ENCODE measurements at places on chromosomes 2 and 18. TPM values are rescaled to one million over a fixed set of nuclear protein-coding genes. Genes with fewer than 3 reads are reported as not detected.

DNA sequence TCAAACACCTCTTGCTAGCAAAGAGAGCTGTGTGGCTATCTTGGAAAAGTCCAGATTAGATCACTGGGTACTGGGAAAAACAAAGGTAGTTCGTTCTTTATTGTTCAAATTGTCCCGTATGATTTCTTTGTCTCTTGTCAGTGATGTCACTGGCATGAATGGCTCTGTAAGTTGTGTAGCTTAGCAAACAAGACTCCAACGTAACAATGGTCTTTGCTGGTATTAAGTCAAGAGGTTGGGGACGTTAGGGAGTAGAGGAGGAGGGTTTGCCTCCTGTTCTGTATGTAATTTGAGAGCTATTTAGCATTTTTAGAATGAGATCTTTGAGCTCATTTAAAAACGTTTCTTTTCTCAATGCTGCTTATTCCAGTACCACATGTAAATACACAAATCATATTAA lies 216.5 kb upstream of the SP5 start:
- peaks cover 6% of the 10 kb centered on the region for H3K27me3 ChIP-seq
- no peak overlapping the region for H3K27ac ChIP-seq
- H3K4me3 ChIP-seq, result no peak overlapping the region
- DNase-seq, result no peak

GRCh38 chr2:80302314-80303005 lies 2.1 kb downstream of the LRRTM1 start:
- no peak overlapping the region for H3K27ac ChIP-seq
- no peaks in the 10 kb centered on the region for H3K4me1 ChIP-seq
- no peaks in the 10 kb centered on the region for H3K36me3 ChIP-seq
- peaks cover 32% of the 10 kb centered on the region for H3K27me3 ChIP-seq
- no peak overlapping the region for H3K4me3 ChIP-seq

DNA sequence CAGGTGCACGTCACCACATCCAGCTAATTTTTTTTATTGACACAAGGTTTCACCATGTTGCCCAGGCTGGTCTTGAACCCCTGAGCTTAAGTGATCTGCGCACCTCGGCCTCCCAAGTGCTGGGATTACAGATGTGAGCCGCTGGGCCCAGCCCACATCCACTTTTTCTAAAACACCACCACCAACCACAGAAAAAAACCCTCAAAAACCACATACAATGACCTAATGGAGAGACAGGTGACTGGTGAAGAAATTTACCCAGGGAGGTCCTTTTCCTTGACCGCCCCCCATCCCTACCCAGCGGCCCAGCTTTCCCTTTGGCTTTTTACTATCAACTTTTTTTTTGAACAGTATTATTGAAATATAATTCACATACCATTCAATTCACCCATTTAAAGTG lies 47.9 kb downstream of the CACNB4 start:
- no peak overlapping the region for H3K27ac ChIP-seq
- peaks cover 21% of the 10 kb centered on the region for H3K4me1 ChIP-seq
- no peak for DNase-seq
- no peaks in the 10 kb centered on the region for H3K27me3 ChIP-seq
- H3K36me3 ChIP-seq, result no peaks in the 10 kb centered on the region

GRCh38 chr2:61588566-61588965 lies 50.4 kb upstream of the XPO1 start:
- peaks cover 5% of the 10 kb centered on the region for H3K27me3 ChIP-seq
- no peak for DNase-seq
- no peaks in the 10 kb centered on the region for H3K36me3 ChIP-seq
- no peaks in the 10 kb centered on the region for H3K4me1 ChIP-seq

- H3K4me1 ChIP-seq, result peaks cover 94% of the 10 kb centered on the region
- DNase-seq, result no peak
- H3K4me3 ChIP-seq, result no peak overlapping the region
These were observed 9.3 kb upstream of the MGAT5 start for GRCh38 chr2:134244587-134244986.

- DNase-seq, result no peak
- H3K27me3 ChIP-seq, result peaks cover 13% of the 10 kb centered on the region
- no peaks in the 10 kb centered on the region for H3K4me1 ChIP-seq
- H3K27ac ChIP-seq, result no peak overlapping the region
- no peak overlapping the region for H3K4me3 ChIP-seq
- H3K36me3 ChIP-seq, result no peaks in the 10 kb centered on the region
These were observed 87.3 kb downstream of the ACAA2 start for GRCh38 chr18:49725809-49726674.

- H3K4me3 ChIP-seq, result no peak overlapping the region
- no peaks in the 10 kb centered on the region for H3K36me3 ChIP-seq
These were observed 109.9 kb upstream of the OTOS start for GRCh38 chr2:240250150-240250984.

- DNase-seq, result no peak
- no peak overlapping the region for H3K4me3 ChIP-seq
- no peaks in the 10 kb centered on the region for H3K36me3 ChIP-seq
- H3K27ac ChIP-seq, result no peak overlapping the region
- H3K27me3 ChIP-seq, result no peaks in the 10 kb centered on the region
These were observed 93.4 kb downstream of the GLI2 start for GRCh38 chr2:120828829-120829632.

DNA sequence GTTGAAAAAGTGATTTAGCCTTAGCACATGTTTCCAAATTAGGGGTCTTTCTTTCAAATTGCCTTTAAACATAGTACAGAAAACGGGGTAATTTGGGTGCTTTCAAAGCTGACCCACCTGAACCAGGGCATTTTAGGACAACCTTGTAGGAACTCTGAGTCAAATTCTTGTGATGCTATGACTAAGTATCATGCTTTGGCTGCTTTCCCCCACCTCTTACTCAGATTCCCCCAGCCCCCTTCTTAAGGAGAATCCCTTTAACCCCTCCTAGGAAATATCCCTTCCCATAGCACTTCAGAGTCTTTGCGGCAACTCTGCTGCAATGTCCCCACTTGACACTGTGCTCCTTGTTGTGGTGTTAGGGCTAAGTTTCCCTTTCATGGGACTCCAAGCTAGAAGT lies 18.6 kb upstream of the KLF7 start:
- H3K27ac ChIP-seq, result no peak overlapping the region
- H3K4me3 ChIP-seq, result no peak overlapping the region
- peaks cover 3% of the 10 kb centered on the region for H3K36me3 ChIP-seq
- no peak for DNase-seq

GRCh38 chr2:101793277-101793969 lies 95.9 kb downstream of the MAP4K4 start:
- peaks cover 49% of the 10 kb centered on the region for H3K36me3 ChIP-seq
- no peaks in the 10 kb centered on the region for H3K27me3 ChIP-seq
- H3K27ac ChIP-seq, result no peak overlapping the region
- H3K4me3 ChIP-seq, result no peak overlapping the region
- peaks cover 76% of the 10 kb centered on the region for H3K4me1 ChIP-seq

GRCh38 chr2:183348492-183348891 lies 224.2 kb downstream of the NUP35 start:
- peaks cover 11% of the 10 kb centered on the region for H3K4me1 ChIP-seq
- H3K27ac ChIP-seq, result no peak overlapping the region
- no peaks in the 10 kb centered on the region for H3K36me3 ChIP-seq
- DNase-seq, result no peak
- H3K4me3 ChIP-seq, result no peak overlapping the region
- no peaks in the 10 kb centered on the region for H3K27me3 ChIP-seq

DNA sequence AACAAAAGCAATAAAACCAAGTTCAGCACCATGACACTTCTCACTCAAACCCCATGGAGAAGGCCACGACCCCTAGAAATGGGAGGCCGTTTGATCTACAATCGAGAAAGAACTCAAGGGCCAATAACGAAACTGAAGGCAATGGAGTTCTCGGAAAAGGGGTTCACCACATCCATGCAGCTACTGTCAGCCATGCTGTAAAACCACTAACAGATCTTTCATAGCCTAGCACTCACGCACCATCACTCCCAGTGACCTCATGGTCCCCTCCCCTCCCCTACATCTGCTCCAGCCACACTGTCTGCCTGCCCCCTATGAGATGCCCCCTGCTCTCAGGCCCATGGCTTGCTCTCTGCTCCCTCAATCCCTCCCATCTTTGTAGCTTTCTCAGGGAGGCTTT lies 135.3 kb downstream of the TMEM163 start:
- H3K4me3 ChIP-seq, result no peak overlapping the region
- no peaks in the 10 kb centered on the region for H3K27me3 ChIP-seq
- no peak for DNase-seq
- H3K27ac ChIP-seq, result peak overlapping the region; percentile 78
- peaks cover 43% of the 10 kb centered on the region for H3K4me1 ChIP-seq
- H3K36me3 ChIP-seq, result no peaks in the 10 kb centered on the region

DNA sequence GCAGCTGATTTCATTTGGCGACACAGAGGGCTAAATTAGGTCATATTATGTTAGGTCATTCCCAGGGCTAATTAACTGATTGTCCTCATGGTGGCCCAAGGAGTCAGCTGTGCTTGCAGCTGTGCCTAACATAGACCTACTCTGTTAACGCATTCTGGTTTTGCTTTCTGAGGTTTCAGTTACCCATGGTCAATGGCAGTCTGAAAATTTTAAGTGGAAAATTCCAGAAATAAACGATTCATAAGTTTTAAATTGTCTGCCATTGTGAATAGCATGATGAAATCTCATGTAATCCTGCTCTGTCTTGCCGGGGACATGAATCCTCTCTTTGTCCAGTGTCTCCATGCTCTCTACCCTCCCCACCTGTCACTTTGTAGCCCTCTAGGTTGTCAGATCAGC lies 168.7 kb downstream of the KCNS3 start:
- no peak overlapping the region for H3K27ac ChIP-seq
- no peak for DNase-seq
- no peaks in the 10 kb centered on the region for H3K36me3 ChIP-seq
- no peaks in the 10 kb centered on the region for H3K4me1 ChIP-seq

DNA sequence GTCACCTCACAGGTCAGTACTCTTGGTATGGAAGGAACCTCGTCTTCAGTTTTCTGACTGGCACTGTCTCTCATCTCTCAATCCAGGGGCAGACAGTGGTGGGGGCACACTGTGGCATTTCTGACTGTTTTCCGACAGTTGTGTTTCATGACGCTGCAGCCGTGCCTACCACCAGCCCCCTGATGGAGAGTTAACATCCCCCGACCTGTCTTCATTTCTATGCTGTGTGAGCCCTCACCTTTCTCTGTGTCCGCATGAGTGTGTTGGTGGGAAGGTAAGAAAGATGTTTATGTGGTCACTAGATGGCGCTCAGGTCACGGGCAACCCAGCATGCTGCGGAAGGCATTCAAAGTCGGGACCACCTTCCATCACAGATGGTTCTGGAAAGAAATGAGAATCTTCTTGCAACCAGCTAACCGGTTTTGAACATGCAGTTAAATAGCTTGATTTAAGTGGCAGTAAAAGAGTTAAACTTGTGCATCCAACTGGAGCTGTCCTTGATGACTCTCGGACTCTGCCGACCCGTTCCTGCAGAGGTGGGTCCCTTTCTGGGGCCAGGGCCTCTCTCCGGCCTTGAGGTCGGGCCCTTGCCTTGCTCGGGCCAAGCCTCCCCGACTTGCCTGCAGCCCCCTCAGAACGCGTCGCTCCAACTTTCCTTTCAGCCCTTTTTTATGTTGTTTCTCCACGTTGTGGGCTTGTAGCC lies 92.4 kb downstream of the DYSF start:
- H3K4me1 ChIP-seq, result peaks cover 7% of the 10 kb centered on the region
- DNase-seq, result no peak
- no peak overlapping the region for H3K27ac ChIP-seq
- peaks cover 29% of the 10 kb centered on the region for H3K27me3 ChIP-seq
- H3K36me3 ChIP-seq, result no peaks in the 10 kb centered on the region

- H3K27ac ChIP-seq, result peak overlapping the region; percentile 100
- H3K27me3 ChIP-seq, result no peaks in the 10 kb centered on the region
- peaks cover 82% of the 10 kb centered on the region for H3K4me1 ChIP-seq
- DNase-seq, result peak; percentile 51
- peak overlapping the region; percentile 79 for H3K4me3 ChIP-seq
- H3K36me3 ChIP-seq, result no peaks in the 10 kb centered on the region
These were observed 70.8 kb upstream of the STK17B start for GRCh38 chr2:196242131-196242620.

DNA sequence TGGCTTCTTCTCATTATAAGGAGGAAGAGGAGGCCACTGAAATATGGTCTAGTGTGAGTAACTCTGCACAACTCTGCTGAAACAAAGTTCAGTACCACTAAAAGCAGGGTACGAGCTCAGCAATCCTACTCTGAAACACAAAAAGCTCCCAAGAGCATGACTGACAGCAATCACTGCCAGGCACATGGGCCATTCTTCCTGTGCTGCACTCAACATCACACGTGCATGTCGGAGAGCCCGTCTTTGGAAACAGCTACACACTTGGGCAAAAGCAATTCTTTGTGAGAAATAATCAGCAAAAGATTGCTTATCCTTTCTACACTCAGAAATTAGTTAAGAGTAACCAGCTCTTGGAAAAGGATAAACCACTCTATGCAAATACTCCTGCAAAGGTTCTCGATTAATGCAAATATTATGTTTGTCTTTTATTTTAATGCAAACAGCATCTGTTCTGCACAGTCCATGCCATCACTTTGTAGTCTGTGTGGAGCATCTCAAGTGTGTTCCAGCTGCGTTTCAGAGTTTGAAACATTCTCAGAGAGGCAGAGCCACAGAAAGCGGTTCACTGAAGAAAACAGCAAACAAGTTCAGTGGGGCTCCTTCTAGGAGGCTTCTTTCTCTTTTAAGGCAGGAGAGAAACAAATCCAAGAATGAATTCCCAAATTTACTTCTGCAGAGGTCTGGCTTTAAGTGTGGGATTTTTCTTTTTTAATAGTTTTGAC lies 145.0 kb downstream of the HDAC4 start:
- no peak overlapping the region for H3K4me3 ChIP-seq
- peaks cover 7% of the 10 kb centered on the region for H3K36me3 ChIP-seq
- H3K27ac ChIP-seq, result no peak overlapping the region
- peaks cover 74% of the 10 kb centered on the region for H3K4me1 ChIP-seq
- peaks cover 19% of the 10 kb centered on the region for H3K27me3 ChIP-seq

- no peaks in the 10 kb centered on the region for H3K27me3 ChIP-seq
- no peak for DNase-seq
These were observed 3.8 kb upstream of the TMSB10 start for GRCh38 chr2:84901593-84902120.

GRCh38 chr2:21372654-21373053 lies 248.9 kb downstream of the TDRD15 start:
- DNase-seq, result no peak
- H3K27me3 ChIP-seq, result no peaks in the 10 kb centered on the region
- no peak overlapping the region for H3K27ac ChIP-seq
- H3K4me1 ChIP-seq, result no peaks in the 10 kb centered on the region
- H3K4me3 ChIP-seq, result no peak overlapping the region
- H3K36me3 ChIP-seq, result no peaks in the 10 kb centered on the region

GRCh38 chr2:134120406-134120732 lies 133.5 kb upstream of the MGAT5 start:
- no peak for DNase-seq
- peaks cover 56% of the 10 kb centered on the region for H3K4me1 ChIP-seq
- no peaks in the 10 kb centered on the region for H3K27me3 ChIP-seq

GRCh38 chr2:169980643-169981042 lies 153.4 kb downstream of the UBR3 start:
- DNase-seq, result no peak
- no peak overlapping the region for H3K27ac ChIP-seq
- H3K36me3 ChIP-seq, result peaks cover 47% of the 10 kb centered on the region
- H3K4me1 ChIP-seq, result peaks cover 4% of the 10 kb centered on the region
- H3K27me3 ChIP-seq, result no peaks in the 10 kb centered on the region

FBXO36 gene
- total RNA-seq, result 0.78 TPM

All from activated B cell treated with CpG ODN at 0.5 μM for 24 hours (primary cell).